ENCODE measurements at places on chromosomes 1 and 21.

GRCh38 chr21:38439426-38439825 is 58.9 kb downstream of the ERG start:
- H3K4me1 ChIP-seq: no peaks in the 10 kb centered on the region
- no peak overlapping the region for H3K4me3 ChIP-seq
- no peak overlapping the region for H3K27ac ChIP-seq
- no peak for DNase-seq
- H3K27me3 ChIP-seq: no peaks in the 10 kb centered on the region

DNA sequence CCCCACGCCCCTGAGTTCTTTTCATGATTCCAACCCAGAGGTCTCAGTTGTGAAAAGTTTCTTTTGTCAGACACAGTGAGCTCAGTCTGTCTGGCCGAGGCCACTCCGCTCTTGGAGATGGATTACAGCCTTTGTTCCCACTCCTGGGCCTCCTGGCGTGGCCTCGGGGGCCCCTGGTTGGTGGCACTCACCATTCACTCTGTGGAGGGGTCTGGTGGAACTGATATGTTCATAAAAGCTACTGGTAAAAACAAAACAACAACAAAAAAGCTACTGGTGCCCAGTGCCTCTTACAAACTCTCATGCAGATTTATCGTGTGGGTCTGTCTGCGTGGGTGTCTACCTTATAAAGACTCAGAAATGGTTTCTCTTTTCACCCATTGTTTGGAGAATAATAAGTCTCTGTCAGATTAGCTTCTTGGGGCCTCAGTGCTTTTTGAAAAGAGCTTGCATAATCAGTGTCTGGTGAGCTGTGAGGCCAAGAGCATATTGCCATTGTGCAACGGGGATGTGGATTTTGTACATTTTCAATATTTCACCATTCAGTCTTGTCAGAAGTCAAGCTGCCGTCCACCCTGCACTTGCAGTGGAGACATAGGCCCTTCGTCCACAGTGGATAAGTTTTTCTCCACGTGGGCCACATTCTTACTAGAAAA is 86.7 kb downstream of the GALNT2 start:
- H3K4me3 ChIP-seq: no peak overlapping the region
- no peak for DNase-seq
- no peaks in the 10 kb centered on the region for H3K4me1 ChIP-seq
- no peaks in the 10 kb centered on the region for H3K36me3 ChIP-seq

GRCh38 chr21:42836767-42837301 is 42.5 kb downstream of the WDR4 start:
- no peaks in the 10 kb centered on the region for H3K27me3 ChIP-seq
- peaks cover 18% of the 10 kb centered on the region for H3K36me3 ChIP-seq
- peaks cover 3% of the 10 kb centered on the region for H3K4me1 ChIP-seq
- DNase-seq: no peak
- no peak overlapping the region for H3K4me3 ChIP-seq

DNA sequence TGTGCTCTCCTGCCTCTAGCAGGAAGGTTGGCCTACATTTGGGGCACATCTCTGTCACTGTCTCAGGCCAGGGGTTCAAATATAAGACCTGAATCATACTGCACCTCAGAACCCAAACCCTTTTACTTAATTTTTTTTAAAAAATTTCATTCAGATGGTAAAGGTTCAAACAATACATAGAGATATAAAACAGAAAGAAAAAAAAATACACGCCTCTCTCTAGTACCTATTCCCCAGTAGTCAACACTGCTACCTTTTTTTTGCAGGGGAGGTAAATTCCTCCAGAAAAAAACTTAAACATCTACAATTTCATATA is 32.9 kb downstream of the MAPKAPK2 start:
- H3K4me1 ChIP-seq: no peaks in the 10 kb centered on the region
- H3K36me3 ChIP-seq: no peaks in the 10 kb centered on the region
- no peak overlapping the region for H3K27ac ChIP-seq
- no peak for DNase-seq
- no peaks in the 10 kb centered on the region for H3K27me3 ChIP-seq

- H3K4me1 ChIP-seq: no peaks in the 10 kb centered on the region
- peaks cover 36% of the 10 kb centered on the region for H3K36me3 ChIP-seq
- no peak overlapping the region for H3K4me3 ChIP-seq
- H3K27ac ChIP-seq: no peak overlapping the region
- DNase-seq: no peak
These were observed 108.8 kb downstream of the UBR4 start for GRCh38 chr1:19101244-19101643.

GRCh38 chr1:107232426-107232825 is 91.6 kb downstream of the NTNG1 start:
- no peaks in the 10 kb centered on the region for H3K36me3 ChIP-seq
- H3K4me1 ChIP-seq: peaks cover 3% of the 10 kb centered on the region
- no peak overlapping the region for H3K4me3 ChIP-seq
- DNase-seq: no peak
- H3K27me3 ChIP-seq: no peaks in the 10 kb centered on the region

GRCh38 chr1:74772945-74773344 is 40.0 kb downstream of the TYW3 start:
- no peak overlapping the region for H3K4me3 ChIP-seq
- no peak overlapping the region for H3K27ac ChIP-seq
- no peaks in the 10 kb centered on the region for H3K27me3 ChIP-seq
- H3K36me3 ChIP-seq: no peaks in the 10 kb centered on the region
- DNase-seq: no peak

GRCh38 chr21:29236201-29236600 is 62.5 kb upstream of the BACH1 start:
- no peak overlapping the region for H3K27ac ChIP-seq
- no peaks in the 10 kb centered on the region for H3K4me1 ChIP-seq
- H3K4me3 ChIP-seq: no peak overlapping the region
- H3K27me3 ChIP-seq: no peaks in the 10 kb centered on the region
- no peaks in the 10 kb centered on the region for H3K36me3 ChIP-seq

- H3K4me3 ChIP-seq: no peak overlapping the region
- no peaks in the 10 kb centered on the region for H3K36me3 ChIP-seq
- DNase-seq: no peak
- no peaks in the 10 kb centered on the region for H3K4me1 ChIP-seq
These were observed 723.5 kb downstream of the LTN1 start for GRCh38 chr21:28269173-28269572.

GRCh38 chr21:32962268-32962667 is 63.5 kb upstream of the OLIG2 start:
- H3K27ac ChIP-seq: no peak overlapping the region
- DNase-seq: no peak
- no peaks in the 10 kb centered on the region for H3K4me1 ChIP-seq
- no peaks in the 10 kb centered on the region for H3K36me3 ChIP-seq

GRCh38 chr1:23554127-23554480 is 5.2 kb downstream of the ID3 start:
- no peaks in the 10 kb centered on the region for H3K27me3 ChIP-seq
- no peak for DNase-seq
- H3K4me1 ChIP-seq: peaks cover 10% of the 10 kb centered on the region
- H3K27ac ChIP-seq: peak overlapping the region; percentile 93
- H3K36me3 ChIP-seq: peaks cover 3% of the 10 kb centered on the region

All from mesendoderm (in vitro differentiated cells).